ENCODE measurements at places on chromosomes 11 and 22. TPM values are rescaled to one million over a fixed set of nuclear protein-coding genes. Genes with fewer than 3 reads are reported as not detected.

- no peak for DNase-seq
Observed at GRCh38 chr11:128189823-128190222, 397.5 kb downstream of the ETS1 start.

Gene GAL3ST1
- 21.4 TPM for total RNA-seq

DNA sequence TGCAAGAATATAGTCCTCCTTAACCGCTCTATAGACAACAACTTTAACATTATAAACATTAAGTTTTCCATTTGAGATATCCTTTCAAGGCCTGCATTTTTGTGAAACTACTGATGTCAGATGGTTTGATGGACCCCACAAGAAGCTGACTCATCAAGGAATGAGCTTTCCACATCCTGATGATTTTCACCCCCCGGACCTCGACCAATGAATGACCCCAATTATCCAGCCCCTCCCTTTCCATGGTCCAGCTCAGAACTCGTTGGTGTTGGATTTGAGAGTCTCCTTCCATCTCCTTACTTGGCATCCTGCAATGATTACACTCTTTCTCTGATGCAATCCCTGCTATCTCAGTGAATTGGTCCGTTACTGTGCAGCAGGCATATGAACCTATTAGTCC is 31.8 kb upstream of the GUCY1A2 start:
- DNase-seq, result no peak

- peak; percentile 78 for DNase-seq
Observed at GRCh38 chr11:22343371-22344032, 5.3 kb downstream of the SLC17A6 start.

- no peak for DNase-seq
Observed at GRCh38 chr22:19396934-19397733, 34.4 kb downstream of the HIRA start.

Gene OR51B2
- not detected for total RNA-seq

GRCh38 chr11:119094816-119095065 is 6.9 kb downstream of the DPAGT1 start:
- no peak for DNase-seq

DNA sequence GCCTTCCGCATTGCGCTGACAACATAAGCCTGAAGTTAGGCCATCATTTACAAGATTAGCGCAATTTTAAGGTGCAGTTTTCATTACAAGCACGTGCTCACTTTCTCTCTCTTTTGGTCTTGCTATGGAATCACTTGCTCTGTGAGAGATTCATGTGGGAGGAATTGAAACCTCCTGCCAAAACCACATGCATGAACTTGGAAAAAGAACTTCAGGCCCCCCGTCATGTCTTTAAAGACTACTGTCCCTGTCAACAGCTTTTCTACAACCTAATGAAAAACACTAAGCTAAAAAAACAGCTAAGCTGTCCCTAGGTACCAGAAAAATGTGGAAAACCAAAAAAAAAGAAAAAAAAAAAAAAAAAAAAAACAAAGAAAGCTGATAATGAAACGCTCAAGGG is 1707.6 kb upstream of the RAG2 start:
- DNase-seq, result no peak

GRCh38 chr11:46917109-46917761 is 1.1 kb downstream of the LRP4 start:
- DNase-seq, result peak; percentile 65

Gene MUC2
- not detected for total RNA-seq

DNA sequence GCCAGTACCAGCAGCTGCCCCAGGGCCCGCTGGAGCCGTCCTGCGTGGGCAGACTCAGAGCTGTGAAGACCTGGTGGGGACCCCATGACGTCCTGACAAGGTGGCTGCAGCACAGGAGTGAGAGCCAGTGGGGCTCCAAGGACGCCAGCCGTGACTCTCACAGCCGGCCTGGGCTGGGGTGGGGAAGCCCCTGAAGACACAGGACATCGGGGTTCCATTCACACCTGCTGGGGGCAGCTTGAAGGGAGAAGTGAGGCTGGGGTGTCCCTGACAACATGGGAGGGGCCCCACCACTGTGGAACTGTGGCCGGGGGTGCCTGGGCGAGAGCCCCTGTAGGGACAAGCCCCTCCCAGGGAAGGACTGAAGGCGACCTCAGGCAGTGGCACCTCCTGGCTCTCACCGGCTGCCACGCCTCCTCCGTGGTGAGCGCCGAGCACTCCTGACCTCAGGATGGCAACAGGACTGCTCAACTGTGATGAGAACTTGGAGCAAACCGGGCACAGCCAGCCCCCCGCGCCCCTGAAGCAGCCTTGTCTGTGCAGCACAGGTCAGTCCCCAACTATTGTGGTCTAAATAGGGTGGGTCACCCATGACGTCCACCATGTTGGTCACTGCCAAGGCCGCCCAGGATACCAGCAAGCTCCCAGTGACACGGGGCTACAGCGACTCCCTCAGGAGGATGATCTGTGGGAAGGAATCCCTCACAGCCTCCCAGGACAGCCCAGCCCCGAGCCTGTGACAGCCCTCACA is 22.7 kb upstream of the IL17REL start:
- DNase-seq, result no peak

Gene APIP
- 33.2 TPM for total RNA-seq

- DNase-seq, result no peak
Observed at GRCh38 chr11:126918556-126918955, 82.0 kb downstream of the KIRREL3 start.

DNA sequence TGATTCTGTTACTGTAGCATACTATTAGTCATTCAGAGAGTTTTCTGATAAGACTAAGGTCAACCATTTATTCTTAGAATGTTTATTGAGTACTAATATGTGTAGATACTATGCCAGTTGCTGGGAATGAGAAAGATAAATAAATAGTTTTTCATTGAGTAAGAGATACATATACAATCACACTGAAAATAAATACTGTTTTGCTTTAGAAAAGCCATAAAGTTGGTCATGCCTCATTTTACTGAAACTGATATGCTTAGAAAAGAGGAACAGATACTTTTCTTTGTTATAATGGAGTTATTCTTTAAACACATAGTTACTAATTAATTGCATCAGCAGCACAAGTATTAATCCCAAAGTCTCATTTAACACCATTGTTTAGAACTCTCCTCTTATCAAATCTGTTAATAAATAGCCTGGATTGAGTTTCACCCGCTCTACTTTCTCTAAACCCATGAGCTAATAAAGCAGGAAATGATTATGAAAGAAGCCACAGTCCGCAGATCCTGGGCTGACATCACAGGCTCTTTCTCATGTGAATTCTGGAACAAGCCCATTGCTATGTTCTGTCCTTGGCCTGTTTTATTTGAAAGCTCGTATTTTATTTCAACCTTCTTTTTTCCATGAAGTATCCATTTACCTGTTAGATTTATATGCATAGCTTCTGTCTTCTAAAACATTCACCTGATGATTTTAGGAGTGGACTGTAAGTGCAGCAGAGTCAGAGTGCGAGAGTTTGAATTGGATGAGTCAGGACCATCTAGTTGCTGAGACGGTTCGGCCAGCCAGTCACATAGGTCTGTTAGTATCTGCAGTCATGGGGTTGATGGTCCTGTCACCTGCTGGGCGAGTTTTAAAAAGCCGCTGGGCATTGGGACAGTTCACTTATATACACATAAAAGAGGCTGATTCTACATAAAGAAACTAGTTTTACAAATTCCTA is 35.5 kb downstream of the PIWIL4 start:
- no peak for DNase-seq

Gene RPS6KA4
- total RNA-seq, result 13.5 TPM

GRCh38 chr11:66272596-66272995 is 4.2 kb downstream of the RAB1B start:
- DNase-seq, result no peak

GRCh38 chr11:69928975-69929374 is 109.8 kb upstream of the FGF3 start:
- no peak for DNase-seq

GRCh38 chr22:44311104-44311854 is 1.5 kb downstream of the SHISAL1 start:
- DNase-seq, result no peak

- DNase-seq, result peak; percentile 8
Observed at GRCh38 chr22:44901301-44901700, 108.5 kb downstream of the PHF21B start.

GRCh38 chr11:132992838-132993631 is 539.3 kb downstream of the OPCML start:
- DNase-seq, result no peak

DNA sequence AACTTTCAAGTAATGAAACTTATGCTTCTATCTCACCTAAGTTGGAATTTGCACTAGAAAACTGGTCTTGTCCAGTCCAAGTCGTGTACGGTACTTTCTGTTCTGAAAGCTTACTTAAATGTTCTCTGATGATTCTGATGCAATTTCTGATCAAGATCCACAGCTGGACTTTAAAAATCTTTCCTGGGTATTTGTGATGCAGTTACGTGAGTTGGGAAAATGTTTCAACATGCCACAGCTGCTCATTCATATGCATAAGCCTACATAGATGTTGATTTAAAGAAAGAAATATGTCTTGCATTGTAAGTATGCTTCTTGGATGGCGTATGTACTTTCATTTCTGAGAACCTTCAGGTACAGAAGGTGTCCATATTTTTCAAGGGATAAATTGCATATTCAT is 493.7 kb upstream of the CCDC90B start:
- DNase-seq, result no peak

Gene PAMR1
- 73.5 TPM for total RNA-seq

Gene OOSP1
- not detected for total RNA-seq

- no peak for DNase-seq
Observed at GRCh38 chr11:125662689-125663088, 18.0 kb downstream of the ACRV1 start.

DNA sequence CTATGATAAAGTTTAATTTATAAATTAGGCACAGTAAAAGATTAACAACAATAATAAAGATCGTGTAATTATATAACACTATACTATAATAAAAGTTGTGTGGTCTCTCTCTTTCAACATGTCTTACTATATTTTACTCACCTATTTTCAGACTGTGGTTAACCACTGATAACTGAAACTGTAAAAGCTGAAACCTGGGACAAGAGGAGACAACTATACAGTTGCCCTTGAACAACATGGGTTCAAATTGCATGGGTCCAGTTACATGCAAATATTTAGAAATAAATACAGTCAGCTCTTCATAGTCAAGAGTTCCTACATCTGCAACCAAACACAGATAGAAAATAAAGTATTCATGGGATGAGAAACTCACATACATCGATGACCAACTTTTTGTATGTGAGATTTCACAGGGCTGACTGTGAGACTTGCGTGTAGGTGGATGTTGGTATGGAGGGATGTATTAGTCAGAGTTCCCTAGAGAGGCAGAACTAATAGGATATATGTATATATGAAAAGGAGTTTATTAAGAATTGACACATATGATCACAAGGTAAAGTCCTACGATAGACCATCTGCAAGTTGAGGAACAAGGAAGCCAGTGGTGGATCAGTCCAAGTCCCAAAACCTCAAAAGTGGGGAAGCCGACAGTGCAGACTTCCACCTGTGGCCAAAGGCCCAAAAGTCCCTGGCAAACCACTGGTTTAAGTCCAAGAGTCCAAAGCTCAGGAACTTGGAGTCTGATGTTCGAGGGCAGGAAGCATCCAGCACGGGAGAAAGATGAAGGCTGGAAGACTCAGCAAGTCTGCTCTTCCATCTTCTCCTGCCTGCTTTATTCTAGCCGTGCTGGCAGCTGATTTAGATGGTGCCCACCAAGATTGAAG is 359.5 kb downstream of the INSC start:
- DNase-seq, result no peak

GRCh38 chr11:84173078-84173477 is 886.9 kb upstream of the CCDC90B start:
- no peak for DNase-seq

DNA sequence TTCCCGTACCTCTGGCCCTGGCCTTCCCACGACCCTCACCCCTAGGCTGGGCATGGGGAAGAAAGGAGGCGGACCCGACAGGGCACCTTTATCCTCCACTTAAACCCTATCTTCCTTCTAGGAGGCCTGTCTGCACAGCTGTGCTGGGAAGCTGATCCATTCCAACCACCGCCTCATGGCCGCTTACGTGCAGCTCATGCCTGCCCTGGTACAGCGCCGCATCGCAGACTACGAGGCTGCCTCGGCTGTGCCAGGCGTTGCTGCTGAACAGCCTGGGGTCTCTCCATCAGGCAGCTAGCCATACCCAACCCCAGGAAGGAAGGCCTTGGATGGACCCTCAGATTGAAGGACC is 599 bp downstream of the TIMM10B start:
- DNase-seq, result peak; percentile 57

Gene UPK3A
- not detected for total RNA-seq

Gene F2
- total RNA-seq, result 0.88 TPM

GRCh38 chr22:44887941-44888366 is 121.9 kb downstream of the PHF21B start:
- peak; percentile 41 for DNase-seq

GRCh38 chr11:113345978-113346377 is 31.6 kb downstream of the TTC12 start:
- DNase-seq, result no peak

GRCh38 chr22:44118645-44119315 is 61.9 kb upstream of the PARVG start:
- DNase-seq, result no peak

DNA sequence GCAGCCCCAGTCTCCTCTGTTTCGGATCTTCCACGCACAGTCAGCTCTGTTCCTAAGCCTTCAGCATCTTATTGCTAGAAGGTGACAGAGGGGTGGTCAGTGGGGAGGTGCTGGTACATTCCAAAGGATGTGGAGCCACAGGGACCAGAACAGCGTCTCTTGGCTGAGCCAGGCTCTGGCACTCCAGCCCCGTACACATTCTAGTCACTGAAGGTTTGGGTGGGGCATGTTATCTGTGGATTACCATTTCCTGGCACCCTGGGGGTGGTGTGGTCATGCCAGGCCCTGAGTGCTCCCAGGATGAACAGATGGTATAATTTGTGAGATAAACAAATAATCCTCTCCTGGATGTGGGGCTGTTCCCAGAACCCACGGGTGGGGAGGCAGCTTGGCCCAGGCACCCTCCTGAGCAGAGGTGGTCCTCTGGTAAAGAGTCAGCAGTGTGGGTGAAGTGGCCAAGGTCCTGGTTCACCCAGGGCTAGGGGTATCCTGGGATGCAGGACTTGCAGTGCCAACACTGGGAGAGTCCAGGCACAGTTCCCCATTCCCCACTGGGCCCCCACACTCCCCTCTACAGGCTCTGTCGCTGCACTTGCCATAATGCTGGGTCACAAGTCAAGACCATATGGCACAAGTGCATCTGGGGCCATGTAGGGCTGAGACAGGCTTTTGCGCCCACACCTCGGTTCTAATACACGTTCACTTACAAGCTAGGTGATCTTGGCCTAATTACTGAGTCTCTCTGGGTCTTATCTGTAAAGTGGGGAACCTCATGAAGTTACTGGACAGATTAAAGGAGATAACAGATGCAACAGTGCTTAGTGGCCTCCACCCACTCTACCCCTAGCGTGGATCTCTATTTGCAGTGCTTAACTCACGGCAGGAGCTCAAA is 33.0 kb downstream of the DKK3 start:
- DNase-seq, result peak; percentile 44

Data from endodermal cell (in vitro differentiated cells).